Stimulated activated CD4-positive, alpha-beta T cell treated with anti-CD3 and anti-CD28 coated beads, Interleukin-1b, Interleukin-23, amount 100 ng/mL, for 1 hour (primary cell): ENCODE measurements at places on chromosomes 5 and 9.

GRCh38 chr9:136825295-136826187 is 16.7 kb upstream of the AJM1 start:
- no peak for DNase-seq

- no peak for DNase-seq
Observed at GRCh38 chr5:9927521-9927997, 297.4 kb upstream of the TAS2R1 start.

DNA sequence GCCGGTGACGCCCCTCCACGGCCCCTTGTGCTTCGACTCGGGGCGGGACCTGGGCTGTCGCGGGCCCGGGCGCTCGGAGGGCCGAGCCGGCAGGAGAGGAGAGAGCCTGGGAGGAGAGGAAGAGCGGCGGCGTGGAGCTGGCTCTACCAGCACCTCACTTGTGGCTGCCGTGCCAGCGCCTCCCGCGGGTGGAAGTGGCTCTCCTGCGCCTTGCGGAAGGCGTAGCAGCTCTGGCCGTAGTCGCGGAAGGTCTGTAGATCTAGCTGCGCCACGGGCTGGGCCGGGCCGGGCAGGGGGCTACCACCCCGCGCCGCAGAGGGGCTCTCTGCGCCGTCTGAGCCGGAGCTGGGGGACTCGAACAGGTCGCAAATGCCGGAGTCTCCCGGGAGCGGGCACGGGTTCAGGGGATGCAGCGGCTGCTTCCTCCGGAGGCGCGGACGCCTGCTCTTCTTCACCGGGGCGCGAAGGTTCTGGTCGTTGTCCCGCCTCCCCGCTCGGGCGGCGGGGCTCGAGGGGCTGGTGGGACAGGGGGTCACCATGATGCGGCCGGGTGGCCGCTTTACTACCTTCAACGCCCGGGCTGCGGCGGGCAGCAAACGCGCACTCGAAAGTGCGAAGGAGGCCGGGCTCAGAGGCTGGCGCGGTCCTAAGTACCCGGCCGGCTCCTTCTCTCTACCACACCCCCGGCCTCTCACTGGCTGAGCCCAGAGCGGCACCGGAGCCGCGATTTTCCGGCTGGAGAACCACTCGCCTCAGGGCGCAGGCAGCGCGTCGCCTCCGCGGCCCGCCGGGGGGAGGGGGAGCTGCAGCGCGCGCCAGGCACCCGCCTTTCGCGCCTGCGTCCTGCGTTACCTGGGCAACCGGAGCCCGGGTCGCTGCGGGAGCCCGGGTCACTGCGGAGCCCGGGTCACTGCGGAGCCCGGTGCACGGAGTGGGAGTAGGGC is at the start of gene CCNO:
CCNO (minus strand) TSS at position 624 of the 944 bp plus-strand sequence; CDS start at position 539, 85 bp downstream.
- DNase-seq: no peak

GRCh38 chr9:124676159-124676551 is 95.0 kb downstream of the NR6A1 start:
- DNase-seq: no peak

DNA sequence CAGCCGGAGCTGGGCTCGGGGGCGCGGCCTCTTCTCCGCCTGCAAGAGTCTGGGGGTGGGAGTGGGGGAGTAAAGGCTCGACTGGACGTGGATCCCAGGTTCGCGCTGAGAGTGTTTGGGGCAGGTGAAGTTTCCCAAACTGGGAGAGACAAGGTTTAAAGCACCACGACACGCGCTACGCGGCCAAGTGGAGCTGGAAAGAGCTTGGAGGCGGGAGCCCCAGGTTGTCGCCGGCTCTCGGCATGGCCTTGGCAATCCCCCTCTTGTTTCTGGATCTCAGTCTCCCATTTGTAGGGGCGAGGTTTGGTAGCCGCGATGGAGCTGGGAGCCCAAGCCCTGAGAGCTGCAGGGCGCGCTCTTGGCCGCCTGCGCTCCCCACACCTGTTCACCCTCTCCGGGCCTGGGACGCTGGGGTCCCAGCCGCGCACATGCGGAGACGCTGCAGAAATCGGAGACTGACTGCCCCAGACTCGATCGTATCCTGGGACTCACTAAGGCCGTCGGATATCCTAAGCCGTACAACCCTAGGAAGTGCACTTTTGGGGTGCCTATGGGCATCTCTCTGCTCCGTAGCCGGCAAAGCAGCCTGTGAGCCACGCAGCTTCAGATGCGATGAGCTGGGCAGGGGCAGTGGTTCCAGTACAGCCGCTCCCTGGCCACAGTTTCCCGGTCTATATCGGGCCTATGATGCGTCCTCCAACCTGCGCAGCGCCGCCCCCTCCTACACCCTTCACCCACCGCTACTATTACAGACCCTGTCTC is 937 bp downstream of the TMOD1 start:
- DNase-seq: no peak

- DNase-seq: no peak
Observed at GRCh38 chr9:15403155-15403554, 19.5 kb upstream of the SNAPC3 start.

DNA sequence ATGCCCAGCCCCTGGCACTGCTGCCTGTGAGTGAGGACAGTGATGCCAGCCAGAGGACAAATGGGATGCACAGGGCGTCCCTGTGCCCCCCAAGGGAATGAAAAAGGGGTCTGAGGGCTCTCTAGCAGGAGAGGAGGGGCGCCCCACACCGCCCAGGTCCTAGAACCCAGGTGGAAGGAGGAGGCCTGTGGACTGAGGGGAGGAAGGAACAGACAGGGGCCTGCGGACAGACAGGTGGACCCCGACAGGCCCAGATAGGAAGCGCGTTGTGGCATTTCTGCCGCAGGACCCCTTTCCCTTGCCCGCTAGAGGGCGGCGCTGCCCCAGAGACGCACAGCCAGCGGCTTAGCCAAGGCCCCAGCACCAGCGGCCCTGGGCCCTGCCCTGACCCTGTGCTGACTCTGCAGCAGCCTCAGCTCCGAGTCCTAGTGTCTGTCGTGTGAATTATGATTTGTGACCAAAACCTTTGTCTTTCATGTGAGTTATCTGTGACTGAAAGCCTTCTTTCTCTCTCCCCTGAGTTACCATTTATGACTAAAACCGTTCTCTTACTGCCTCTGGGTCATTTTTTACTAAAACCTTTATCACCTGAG is 30.7 kb downstream of the TRIP13 start:
- DNase-seq: peak; percentile 23

- no peak for DNase-seq
Observed at GRCh38 chr9:112884101-112884500, 6.6 kb downstream of the SLC46A2 start.

- no peak for DNase-seq
Observed at GRCh38 chr9:109469646-109470358, 28.3 kb downstream of the PTPN3 start.

DNA sequence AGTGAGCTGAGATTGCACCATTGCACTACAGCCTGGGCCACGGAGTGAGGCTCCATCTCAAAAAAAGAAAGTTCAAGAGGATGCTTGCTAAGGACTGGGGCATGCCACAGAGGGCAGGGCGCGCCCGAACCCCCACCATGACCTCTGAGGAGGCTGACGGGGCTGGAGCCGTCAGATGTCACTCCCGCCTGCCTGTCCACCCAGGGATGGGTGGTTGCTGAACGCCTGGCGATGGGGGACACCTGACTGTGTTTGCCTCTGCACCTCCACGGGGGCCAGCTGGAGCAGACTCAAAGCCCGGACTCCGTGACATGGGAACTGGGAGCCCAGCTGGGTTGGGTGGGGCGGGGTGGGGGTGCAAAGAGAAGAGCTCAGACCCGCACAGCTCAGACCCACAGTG is 31.9 kb downstream of the ADAMTSL2 start:
- DNase-seq: no peak

DNA sequence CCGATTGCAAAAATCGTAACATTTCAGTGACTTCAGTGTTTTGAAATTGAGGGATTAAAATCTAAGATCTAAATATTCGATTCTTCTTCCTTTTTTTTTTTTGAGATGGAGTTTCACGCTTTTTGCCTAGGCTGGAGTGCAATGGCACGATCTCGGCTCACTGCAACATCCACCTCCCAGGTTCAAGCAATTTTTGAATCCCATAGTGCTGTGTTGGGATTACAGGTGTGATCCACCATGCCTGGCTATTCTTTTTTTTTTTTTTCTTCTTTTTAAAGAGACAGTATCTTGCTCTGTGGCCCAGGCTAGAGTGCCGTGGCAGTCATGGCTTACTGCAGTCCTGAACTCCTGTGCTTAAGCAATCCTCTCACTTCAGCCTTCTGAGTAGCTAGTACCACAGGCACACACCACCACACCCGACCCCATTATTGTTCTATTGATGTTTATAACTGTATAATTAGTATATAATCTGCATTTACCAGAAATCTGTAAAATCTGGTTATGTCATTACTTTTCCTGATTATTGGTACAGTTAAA is 42.7 kb downstream of the NSD1 start:
- no peak for DNase-seq
